ENCODE measurements at places on chromosomes 12 and 14. TPM values are rescaled to one million over a fixed set of nuclear protein-coding genes. Genes with fewer than 3 reads are reported as not detected.

DNA sequence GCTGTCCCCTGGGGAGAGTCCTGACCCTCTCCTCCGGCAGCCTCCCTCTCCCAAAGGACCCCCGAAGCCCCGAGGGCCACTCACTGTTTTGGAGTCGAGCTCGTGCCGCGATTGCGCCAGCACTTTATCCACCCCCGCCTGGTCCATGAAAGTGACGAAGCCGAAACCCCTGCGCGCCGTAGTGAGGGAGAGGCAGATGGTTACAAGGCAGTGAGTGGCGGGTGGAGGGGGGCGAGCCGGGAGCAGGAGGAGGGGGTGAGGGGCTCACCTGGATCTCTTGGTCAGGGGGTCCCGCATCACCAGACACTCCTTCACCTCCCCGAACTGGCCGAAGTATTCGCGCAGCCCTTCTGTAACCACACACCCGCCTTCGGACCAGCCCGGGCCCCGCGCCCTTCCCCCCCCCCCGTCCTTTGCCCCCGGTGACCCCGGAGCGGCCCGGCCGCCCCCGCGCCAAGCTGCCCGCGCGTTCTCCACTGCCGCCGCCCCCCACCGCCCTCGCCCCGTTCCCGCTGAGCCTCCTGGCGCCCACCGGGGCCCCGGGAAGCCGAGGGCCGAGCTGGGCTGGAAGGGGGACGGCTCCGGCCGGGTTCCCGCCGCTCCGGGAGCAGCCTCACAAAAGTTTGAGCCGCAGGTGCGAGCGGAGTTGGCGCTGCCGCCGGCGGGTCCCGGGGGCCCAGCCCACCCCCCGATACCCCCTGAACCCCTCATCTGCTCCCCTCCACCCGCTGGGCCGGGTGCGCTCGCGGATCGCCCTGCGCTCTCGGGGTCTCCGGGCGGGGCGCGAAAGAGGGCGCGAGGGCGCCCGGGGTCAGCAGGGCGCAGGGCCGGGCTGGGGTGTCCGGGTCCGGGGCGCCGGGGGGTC lies 808 bp downstream of the MSI1 start:
- DNase-seq: no peak

DNA sequence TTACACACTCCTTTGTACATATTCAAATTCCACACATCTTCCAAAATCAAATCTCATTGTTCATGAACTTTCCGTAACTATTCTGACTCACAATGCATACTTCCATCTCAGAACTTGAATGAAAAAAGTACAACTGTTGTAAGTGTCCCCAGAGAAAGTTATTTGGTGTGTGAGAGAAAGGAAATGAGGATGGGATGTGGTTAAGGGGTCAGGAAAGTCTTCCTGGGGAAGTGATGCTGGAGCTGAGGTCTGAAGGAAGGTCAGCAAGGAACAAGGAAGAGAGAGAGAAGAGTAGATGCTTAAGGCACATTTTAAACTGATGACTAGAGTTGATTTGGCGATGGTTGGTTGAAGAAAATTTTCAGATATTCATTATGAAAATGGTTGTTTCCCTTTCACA lies 340.0 kb upstream of the STXBP6 start:
- no peak for DNase-seq

DNA sequence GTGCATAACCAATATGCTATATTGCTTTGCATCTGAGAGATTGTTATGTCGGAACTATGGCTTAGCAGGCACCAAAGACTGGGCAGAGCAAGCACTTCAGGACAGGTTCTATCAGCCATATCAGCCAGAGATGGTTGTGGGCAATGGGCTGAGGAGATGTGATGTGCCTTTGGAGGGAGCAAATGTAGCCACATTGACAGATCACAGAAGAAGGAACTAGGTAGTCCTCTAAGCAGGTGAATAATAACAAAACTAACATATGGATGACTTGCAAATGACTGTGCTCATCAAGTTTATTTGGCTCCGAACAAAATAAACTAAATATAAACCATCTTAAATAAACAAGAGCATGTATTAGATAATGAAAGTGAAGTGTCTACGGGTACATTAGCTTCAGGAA lies 291.7 kb downstream of the RMST start:
- DNase-seq: no peak

SMCO2 gene
- not detected for total RNA-seq

SUSD6 gene
- total RNA-seq: 108 TPM
